ENCODE measurements at places on chromosomes 1 and 21.
A peak's percentile ranks its signal among the peaks of the same experiment; 100 is the strongest.

GRCh38 chr21:35658242-35658641 is 402.1 kb downstream of the SETD4 start:
- peak overlapping the region; percentile 58 for H3K27ac ChIP-seq
- H3K4me3 ChIP-seq, result no peak overlapping the region
- DNase-seq, result no peak
- H3K36me3 ChIP-seq, result no peaks in the 10 kb centered on the region
- H3K27me3 ChIP-seq, result peaks cover 2% of the 10 kb centered on the region

DNA sequence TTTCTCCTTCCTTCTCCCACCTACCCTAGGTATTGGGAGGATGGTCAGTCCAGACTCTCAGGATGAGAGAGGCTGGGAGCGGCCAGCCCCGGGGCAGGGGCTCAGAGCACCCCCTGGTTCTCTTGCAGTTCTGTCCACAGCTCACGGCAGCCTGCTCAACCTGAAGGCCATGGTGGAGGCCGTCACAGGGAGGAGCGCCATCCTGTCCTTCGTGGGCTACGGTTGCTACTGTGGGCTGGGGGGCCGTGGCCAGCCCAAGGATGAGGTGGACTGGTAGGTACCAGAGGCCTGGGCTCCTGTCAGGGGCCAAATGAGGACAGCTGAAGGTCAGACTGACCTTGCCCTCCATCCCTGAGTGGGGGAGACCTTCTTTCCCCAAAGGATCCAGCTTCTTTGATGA is 4.2 kb downstream of the PLA2G2F start:
- no peaks in the 10 kb centered on the region for H3K4me1 ChIP-seq
- no peaks in the 10 kb centered on the region for H3K36me3 ChIP-seq
- peaks cover 25% of the 10 kb centered on the region for H3K27me3 ChIP-seq
- no peak overlapping the region for H3K4me3 ChIP-seq
- peak; percentile 66 for DNase-seq
- no peak overlapping the region for H3K27ac ChIP-seq

GRCh38 chr1:15154480-15155036 is 1.0 kb downstream of the TMEM51 start:
- H3K4me3 ChIP-seq, result peak overlapping the region; percentile 64
- peaks cover 12% of the 10 kb centered on the region for H3K4me1 ChIP-seq
- no peak overlapping the region for H3K27ac ChIP-seq
- H3K27me3 ChIP-seq, result peaks cover 16% of the 10 kb centered on the region

GRCh38 chr1:37469386-37469785 is 5.0 kb upstream of the ZC3H12A start:
- H3K27me3 ChIP-seq, result no peaks in the 10 kb centered on the region
- DNase-seq, result no peak
- H3K36me3 ChIP-seq, result no peaks in the 10 kb centered on the region
- no peak overlapping the region for H3K27ac ChIP-seq

GRCh38 chr1:21930080-21930571 is 7.0 kb downstream of the HSPG2 start:
- H3K36me3 ChIP-seq, result peaks cover 9% of the 10 kb centered on the region
- H3K27me3 ChIP-seq, result no peaks in the 10 kb centered on the region
- peak overlapping the region; percentile 94 for H3K27ac ChIP-seq
- H3K4me1 ChIP-seq, result peaks cover 84% of the 10 kb centered on the region

GRCh38 chr1:245779797-245780755 is 625.3 kb downstream of the KIF26B start:
- H3K27ac ChIP-seq, result no peak overlapping the region
- H3K27me3 ChIP-seq, result no peaks in the 10 kb centered on the region
- H3K4me1 ChIP-seq, result no peaks in the 10 kb centered on the region
- no peak for DNase-seq
- peaks cover 2% of the 10 kb centered on the region for H3K36me3 ChIP-seq

DNA sequence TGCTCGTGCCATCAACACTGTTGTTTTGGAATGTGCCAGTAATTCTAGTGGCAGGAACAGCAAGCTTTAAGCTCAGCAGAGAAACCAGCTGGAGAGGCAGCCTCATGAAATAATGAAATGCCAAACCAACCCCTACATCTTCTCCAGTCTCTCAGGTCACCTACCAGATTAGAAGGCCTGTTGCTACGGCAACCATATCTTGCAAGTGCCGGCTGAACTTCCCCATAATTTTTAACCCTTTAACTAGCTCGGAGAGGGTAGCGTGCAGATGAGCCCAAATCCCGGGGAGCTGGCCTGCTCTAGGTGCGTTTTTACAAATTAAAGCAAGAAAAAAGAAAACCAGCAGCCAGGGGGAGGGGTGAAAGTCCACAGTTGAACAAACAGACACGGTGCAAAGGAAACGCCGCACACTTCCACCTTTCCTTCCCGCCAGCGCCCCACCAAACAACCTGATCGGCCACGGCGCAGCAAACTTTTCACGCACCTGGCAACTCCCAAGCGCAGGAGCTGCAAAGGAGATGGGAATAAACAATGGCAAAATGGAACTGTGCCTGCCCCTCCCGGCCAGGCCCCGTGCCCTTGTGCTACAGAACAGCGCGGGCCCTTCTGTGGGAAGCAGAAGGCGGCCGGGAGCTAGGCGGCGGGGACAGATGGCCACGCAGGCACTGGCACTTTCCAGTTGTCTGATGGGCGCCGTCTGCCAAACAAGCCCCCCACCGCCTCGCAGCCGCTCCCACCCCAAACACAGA is 50.1 kb downstream of the SSBP3 start:
- no peaks in the 10 kb centered on the region for H3K27me3 ChIP-seq
- DNase-seq, result no peak
- no peak overlapping the region for H3K27ac ChIP-seq
- no peak overlapping the region for H3K4me3 ChIP-seq
- H3K4me1 ChIP-seq, result peaks cover 8% of the 10 kb centered on the region
- no peaks in the 10 kb centered on the region for H3K36me3 ChIP-seq

DNA sequence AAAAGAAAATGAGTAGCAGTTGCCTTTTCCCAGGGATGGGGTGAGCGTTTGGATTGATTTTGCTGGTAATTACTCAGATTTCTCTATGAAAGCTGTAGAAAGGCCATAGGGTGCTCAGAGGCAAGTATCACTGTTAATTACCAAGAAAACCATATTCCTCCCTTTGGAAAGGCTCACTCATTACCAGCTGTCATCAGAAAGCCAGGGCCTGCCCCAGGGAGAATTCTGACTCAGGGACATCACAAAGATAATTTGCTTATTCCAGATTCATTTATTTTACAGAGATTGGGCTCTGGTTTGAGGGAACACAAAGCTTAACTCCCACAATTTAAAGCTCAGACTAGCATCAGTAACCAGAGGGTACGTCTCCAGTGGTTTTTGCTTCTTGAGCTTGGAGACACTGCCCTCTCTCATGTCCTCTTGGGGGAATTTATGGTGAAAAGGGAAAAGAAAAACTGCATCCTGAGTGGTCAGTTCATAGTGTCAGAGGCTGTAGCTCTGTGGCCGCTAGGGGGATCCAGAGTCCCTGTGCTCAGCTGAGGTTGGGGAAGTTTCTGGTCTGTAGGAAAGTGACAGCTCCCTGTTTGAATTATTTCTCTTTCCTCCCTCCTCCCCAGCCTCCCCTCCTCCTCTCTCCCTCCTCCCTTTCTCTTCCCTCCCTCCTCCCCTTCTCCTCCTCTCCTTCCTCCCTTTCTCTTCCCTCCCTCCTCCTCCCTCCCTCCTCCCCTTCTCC is 204.3 kb downstream of the KCNJ6 start:
- peaks cover 36% of the 10 kb centered on the region for H3K4me1 ChIP-seq
- H3K27me3 ChIP-seq, result no peaks in the 10 kb centered on the region
- peaks cover 2% of the 10 kb centered on the region for H3K36me3 ChIP-seq
- no peak for DNase-seq
- peak overlapping the region; percentile 80 for H3K27ac ChIP-seq

GRCh38 chr1:71859806-71860205 is 422.5 kb downstream of the NEGR1 start:
- no peak for DNase-seq
- H3K4me1 ChIP-seq, result peaks cover 14% of the 10 kb centered on the region
- no peak overlapping the region for H3K4me3 ChIP-seq

- H3K27ac ChIP-seq, result no peak overlapping the region
- H3K36me3 ChIP-seq, result no peaks in the 10 kb centered on the region
- DNase-seq, result no peak
- H3K4me3 ChIP-seq, result no peak overlapping the region
- no peaks in the 10 kb centered on the region for H3K4me1 ChIP-seq
Observed at GRCh38 chr1:37150986-37151385, 116.7 kb upstream of the GRIK3 start.

GRCh38 chr1:234090212-234091064 is 186.0 kb downstream of the SLC35F3 start:
- no peaks in the 10 kb centered on the region for H3K4me1 ChIP-seq
- H3K4me3 ChIP-seq, result no peak overlapping the region
- no peak overlapping the region for H3K27ac ChIP-seq
- H3K36me3 ChIP-seq, result no peaks in the 10 kb centered on the region
- H3K27me3 ChIP-seq, result peaks cover 14% of the 10 kb centered on the region
- no peak for DNase-seq

GRCh38 chr1:45643978-45644377 is 20.1 kb upstream of the CCDC17 start:
- H3K27me3 ChIP-seq, result no peaks in the 10 kb centered on the region
- peaks cover 17% of the 10 kb centered on the region for H3K4me1 ChIP-seq
- no peak overlapping the region for H3K4me3 ChIP-seq
- H3K36me3 ChIP-seq, result peaks cover 21% of the 10 kb centered on the region

DNA sequence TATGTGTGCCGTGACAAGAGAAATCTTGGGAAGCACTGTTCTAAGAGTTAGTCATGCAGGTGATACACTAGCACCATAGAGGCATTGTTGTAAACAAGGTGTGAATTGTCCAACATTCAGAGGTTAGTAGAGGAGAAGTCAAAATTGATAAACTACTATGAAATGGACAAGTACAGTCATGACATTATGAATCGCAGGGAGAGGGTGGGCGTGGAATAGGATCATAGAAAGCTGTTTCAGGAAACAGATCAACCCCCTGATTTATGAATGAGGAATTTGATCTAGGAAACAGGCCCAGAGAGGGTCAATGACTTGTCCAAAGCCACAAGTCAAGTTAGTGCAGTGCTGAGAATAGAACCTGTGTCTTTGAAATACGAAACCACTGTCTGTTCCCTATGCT is 58.5 kb upstream of the LAX1 start:
- H3K36me3 ChIP-seq, result peaks cover 57% of the 10 kb centered on the region
- H3K27me3 ChIP-seq, result no peaks in the 10 kb centered on the region
- no peak overlapping the region for H3K4me3 ChIP-seq
- DNase-seq, result no peak
- no peak overlapping the region for H3K27ac ChIP-seq

DNA sequence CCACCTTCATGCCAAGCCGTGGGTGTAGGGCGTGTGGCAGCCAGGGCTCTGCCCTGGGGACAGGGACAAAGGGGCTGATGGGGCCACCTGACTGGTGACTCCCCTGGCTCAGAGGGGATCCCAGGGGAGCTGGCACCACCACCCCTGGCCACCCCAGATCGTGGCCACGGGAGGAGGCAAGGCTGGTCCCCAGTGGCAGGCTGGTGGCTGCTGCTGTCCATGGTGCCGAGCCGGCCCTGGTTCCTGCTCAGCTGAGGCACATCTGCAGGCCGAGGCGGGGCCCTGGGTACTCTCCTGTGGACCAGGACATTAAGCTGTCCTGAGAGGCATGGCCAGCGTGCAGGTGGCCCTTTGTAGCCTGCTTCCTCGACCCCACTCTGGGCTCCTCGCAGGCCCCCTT is 6.5 kb downstream of the PLCH2 start:
- no peaks in the 10 kb centered on the region for H3K4me1 ChIP-seq
- H3K4me3 ChIP-seq, result no peak overlapping the region
- DNase-seq, result no peak
- no peaks in the 10 kb centered on the region for H3K36me3 ChIP-seq

GRCh38 chr1:4762146-4762545 is 107.7 kb downstream of the AJAP1 start:
- no peak overlapping the region for H3K4me3 ChIP-seq
- peaks cover 1% of the 10 kb centered on the region for H3K36me3 ChIP-seq
- H3K27ac ChIP-seq, result no peak overlapping the region

DNA sequence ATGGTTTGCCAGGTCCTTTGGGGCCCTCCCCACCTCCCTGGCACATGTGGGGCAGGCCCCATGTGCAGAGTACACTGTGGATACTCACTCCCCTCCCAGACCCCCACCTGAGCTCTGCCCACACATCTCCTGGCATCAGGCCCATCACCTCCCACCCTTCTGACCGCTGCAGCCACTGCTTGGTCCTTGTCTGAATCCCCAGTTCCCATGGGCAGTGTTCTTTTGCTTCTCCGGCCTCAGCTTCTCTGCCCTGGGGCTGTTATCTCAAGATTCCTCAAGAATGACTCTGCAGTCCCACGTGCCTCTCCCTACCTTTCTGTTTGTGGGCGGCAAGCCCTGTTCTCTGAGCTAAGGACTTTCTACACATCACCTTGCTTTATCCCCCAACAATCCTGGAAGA is 187.7 kb upstream of the EDN2 start:
- H3K36me3 ChIP-seq, result no peaks in the 10 kb centered on the region
- H3K27me3 ChIP-seq, result no peaks in the 10 kb centered on the region
- no peak for DNase-seq
- H3K27ac ChIP-seq, result peak overlapping the region; percentile 91

- H3K36me3 ChIP-seq, result no peaks in the 10 kb centered on the region
- no peak overlapping the region for H3K27ac ChIP-seq
- no peak for DNase-seq
- no peak overlapping the region for H3K4me3 ChIP-seq
- H3K4me1 ChIP-seq, result no peaks in the 10 kb centered on the region
- no peaks in the 10 kb centered on the region for H3K27me3 ChIP-seq
Observed at GRCh38 chr1:178513278-178513983, 522 bp downstream of the TEX35 start.

GRCh38 chr1:15465674-15466073 is 9.1 kb downstream of the CELA2A start:
- H3K27ac ChIP-seq, result no peak overlapping the region
- H3K27me3 ChIP-seq, result no peaks in the 10 kb centered on the region
- H3K4me1 ChIP-seq, result no peaks in the 10 kb centered on the region
- DNase-seq, result no peak

DNA sequence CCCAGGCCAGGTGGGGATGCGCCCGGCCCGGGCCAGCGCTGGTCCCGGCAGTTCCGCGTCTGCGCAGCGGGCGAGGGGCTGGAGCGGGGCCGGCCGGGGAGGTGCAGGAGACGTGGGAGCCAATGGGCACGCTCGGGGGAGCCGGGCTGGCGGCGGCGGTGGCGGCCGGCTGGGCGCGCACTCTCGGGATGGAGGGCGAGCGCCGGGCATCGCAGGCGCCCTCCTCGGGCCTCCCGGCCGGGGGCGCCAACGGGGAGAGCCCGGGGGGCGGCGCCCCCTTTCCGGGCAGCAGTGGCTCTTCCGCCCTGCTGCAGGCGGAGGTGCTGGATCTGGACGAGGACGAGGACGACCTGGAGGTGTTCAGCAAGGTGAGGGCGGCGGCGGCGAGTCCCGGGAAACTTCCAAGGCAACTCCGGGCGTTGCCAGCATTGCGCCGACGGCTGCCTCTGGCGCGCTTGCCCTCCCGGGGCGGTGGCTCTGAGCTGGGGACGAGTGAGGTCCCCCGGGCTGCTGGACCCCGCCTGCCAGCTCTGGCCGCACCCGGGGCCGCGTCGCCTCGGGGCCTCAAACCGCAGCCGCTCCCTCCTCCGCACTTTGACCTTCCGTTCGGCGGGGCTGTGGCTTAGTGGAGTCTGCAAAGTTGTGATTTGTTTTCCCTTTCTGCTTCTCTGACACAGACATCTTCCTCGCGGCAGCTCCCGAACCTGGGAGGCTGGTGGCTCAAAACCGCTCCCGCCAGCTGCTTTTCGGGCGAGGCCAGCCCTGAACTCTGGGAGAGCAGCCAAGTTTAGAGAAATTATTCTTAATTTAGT is at the start of gene SNX7:
Gene SNX7, plus strand, starts transcription at position 178 of the 812 bp plus-strand sequence. Its CDS starts 11 bp downstream, at position 189.
- H3K36me3 ChIP-seq, result no peaks in the 10 kb centered on the region
- peak; percentile 96 for DNase-seq
- peak within 1 kb of the TSS; percentile 99 for H3K4me3 ChIP-seq

Data from chondrocyte (in vitro differentiated cells).